ENCODE measurements at places on chromosomes 16 and 17. TPM values are rescaled to one million over a fixed set of nuclear protein-coding genes. Genes with fewer than 3 reads are reported as not detected.

DNA sequence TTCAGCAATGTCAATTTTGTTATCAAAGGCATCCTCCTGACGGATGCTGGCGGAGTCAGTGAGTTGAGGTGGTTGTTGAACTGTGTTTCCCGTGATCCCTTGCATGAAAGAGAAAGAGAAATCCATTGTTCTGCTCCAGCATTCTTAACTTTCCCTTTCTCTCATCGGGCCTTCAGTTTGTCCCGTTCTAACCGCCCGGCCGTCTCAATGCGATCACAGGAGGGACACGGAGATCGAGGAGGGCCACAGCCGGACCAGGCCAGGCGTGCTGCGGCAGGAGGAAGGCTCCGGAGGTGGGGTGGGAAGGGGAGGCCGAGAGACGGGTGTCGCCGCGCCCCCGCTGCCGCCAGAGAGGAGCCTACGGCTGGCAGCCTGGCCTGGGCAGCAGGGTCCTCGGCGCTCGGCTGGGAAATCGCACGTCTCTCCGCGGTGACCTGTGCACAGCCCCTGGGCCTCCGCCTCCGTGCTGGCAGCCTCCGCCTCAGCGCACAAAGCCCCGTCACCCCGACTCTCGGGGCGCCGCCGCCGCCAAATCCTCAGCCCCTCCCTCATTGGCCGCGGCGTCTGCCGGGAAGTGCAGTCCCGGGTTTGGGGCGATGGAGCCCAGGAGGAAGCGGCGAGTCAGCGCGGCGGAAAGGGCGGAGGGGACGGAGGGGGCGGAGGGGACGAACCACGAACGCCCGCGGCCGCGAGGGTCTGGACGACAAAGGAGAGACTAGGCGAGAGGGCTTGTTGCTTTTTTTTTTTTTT, 38.1 kb downstream of the SOST start:
- peak; percentile 78 for DNase-seq

NQO1 gene
- 41.8 TPM for total RNA-seq

GRCh38 chr17:39054111-39054645, 87.0 kb upstream of the FBXO47 start:
- DNase-seq: no peak

DNAH17 gene
- not detected for total RNA-seq
